ENCODE measurements at places on chromosomes 16 and 17.

GRCh38 chr17:54860617-54861470 is 39.8 kb upstream of the TOM1L1 start:
- DNase-seq = no peak

DNA sequence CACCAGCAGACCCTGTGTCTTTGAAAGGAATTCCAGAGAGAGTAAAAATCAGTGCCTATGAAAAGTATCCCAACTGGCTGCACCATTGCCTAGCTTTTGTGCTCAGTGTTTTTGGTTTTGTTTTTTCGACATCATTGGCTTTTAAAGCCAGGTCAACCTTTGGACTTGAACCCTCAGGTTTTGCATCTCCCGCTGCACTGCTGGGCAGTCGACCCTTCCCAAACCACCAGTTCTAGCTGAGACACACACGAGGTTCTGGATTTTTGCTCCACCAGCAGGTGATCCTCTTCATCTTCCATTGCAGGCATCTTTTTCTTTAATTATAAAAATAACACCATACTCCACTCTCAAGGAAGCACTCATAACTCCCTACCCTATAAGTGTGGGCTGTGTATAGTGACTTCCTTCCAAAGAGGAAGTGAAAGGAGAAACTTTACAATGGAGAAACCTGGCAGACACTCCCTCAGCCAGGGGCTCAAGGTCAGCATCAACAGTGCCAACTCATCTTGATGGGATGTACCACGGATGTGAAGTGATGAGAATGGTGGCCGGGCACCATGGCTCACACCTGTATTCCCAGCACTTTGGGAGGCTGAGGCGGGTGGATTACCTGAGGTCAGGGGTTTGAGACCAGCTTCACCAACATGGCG is 57.8 kb downstream of the BMERB1 start:
- DNase-seq = no peak

DNA sequence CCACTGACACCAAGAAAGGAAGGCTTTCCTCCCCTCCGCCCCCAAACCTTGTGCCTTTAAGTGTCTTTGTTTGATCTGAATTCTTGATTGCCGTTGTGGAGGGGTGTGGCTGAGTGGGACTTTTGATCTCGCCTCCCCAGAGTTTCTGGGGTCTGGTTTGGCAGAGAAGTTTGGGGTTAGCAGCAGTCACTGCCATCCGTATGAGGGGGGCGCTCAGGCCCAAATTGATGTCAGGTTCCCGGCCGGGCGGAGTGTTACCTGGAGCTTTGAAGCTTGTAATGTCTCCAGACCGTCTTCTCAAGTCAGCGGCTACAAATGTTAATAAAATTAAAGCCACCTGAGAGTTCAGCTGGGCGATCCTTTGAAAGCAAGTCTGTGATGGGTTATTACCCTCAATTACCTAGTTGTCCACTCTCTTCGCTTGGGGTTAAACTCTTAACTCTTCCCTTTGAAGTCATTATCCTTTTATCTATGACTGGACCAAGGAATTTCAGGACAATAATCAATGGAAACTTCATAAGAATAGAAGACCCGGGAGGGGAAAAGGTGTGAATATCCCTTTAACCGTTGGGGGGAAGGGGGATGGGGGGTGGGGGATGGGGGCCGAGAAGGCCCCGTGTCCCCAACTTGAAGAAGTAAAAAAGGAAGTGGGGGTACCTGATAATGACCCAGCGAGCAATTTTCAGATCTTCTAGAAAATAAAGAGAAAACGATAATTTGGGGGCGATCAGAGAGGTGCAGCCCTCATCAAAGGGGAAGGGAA is 31.8 kb upstream of the AXIN2 start:
- no peak for DNase-seq

DNA sequence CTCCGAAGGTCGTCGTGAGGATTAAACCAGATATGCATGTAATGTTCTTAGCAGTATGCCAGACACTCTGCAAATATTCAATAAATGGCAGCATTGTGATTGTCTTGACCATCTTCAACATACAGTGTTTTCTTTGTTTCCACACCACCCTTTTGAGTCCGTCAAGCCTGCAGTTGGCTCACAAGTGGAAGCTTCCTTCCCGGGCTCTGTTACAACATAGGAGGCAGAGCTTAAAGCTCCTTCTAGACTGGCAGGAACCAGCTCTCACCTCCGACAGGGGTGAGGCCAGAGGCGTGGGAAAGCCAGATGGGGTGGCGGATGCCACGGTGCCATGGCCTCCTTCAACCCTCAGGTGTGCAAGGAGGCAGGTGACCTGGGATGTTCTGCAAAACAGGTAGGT is 138.3 kb downstream of the FOXL1 start:
- no peak for DNase-seq

DNA sequence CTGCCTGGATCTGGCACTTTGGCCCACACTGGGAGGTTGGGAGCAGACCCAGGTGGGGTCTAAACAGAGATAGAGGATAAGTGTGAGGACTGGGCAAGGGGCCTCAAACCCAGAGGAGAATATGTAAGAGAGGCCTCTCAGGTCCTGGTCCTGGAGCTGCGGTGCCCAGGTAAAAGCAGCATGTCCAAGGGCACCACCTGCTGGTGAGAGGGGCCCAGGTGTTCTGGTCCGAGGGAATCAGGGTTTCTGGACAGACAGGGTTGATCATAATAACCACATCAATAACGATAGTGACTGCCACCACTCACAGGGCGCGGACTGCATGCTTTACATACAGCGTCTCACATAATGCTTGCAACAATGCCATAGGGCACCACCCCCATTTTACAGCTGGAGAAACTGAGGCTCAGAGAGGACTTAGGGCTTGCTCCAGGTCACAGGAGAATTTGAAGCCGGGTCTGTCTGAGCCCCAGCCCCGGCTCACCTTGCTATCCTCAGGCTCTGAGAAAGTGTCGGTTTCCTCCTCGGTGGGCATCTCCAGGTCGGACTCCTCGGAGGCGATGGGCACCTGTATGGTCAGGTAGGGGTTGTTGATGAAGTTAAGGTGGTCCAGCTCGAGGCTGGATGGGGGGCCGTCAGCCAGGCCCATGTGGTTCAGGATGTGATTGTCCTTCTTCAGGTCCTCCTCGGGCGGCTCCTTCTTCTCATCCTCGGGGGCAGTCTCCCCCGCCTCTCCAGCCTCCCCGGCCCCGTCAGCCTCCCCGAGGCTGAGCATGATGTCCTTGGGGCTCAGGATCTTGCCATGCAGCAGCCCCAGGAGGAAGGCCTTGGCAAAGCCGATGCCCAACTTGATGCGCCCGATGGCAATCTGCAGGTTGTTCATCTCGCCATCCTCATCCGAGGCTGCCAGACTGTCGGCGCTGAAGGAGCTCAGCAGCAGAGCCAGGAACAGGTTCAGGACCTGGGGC is 19.1 kb upstream of the CD79B start:
- no peak for DNase-seq

DNA sequence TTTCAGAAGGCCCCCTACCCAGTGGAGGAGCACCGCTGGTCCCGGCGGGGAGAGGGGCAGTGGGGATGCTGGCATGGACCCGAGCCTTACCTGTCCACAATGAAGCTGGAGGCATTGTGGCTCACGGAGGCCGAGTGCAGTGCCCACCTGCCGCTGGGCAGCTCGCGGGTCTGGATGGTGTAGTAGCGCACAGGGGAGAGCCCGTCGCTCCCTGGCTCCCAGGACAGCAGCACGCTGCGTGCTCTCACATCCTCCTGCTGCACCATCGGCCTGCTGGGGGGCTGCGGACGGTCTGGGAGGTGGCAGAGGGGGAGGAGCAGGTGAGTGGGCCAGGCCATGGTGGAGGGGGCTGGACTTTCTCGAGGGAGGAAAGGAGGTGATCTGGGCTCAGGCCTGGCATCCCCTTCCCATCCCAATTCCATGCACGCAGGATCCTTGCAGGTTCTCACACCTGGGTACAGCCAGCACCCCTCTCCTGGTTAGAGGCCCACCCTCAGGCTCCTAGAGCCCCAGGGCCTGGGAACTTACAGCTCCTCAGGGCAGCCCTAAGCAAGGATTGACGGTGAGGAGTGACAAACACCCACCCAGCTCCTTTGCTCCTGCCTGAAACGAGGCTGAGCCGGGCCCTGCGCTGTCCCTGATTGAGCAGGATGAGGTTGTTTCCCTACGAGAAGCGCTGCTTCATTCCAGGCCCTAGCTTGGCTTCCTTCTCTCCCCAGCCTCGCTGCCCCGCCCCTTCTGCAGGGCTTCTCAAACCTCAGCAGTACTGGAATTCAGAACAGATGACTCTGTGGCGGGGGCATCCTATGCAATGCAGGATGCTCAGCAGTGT is 76.2 kb upstream of the CDC42EP4 start:
- DNase-seq = no peak

GRCh38 chr16:82874672-82875071 is 247.9 kb downstream of the CDH13 start:
- no peak for DNase-seq

GRCh38 chr17:72507370-72507769 is 386.6 kb downstream of the SOX9 start:
- DNase-seq = no peak

- DNase-seq = no peak
These were observed 2.9 kb upstream of the ABCA6 start for GRCh38 chr17:69144331-69145255.
